IPS DF 6.9 (cell line): ENCODE measurements at places on chromosomes 1 and 21.

- no peak for DNase-seq
Measured at GRCh38 chr1:169024255-169024654, 82.2 kb upstream of the ATP1B1 start.

DNA sequence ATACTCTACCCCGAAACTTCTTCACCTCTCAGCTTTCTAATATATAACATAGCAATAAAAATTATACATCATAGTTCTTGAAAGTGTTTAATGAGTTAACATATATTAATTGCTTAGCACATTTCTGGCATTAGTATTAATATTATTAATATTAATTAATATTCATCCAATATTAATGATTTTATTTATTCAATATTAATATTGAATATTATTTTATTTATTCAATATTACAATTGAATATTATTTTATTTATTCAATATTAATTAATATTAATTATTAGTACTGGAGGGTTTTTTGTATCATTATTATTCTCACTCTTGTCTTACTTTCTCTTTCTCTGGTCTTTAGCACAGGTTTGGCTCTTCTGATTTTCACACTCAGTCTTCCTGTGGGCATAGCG, 105.2 kb downstream of the GRIK1 start:
- no peak for DNase-seq

DNA sequence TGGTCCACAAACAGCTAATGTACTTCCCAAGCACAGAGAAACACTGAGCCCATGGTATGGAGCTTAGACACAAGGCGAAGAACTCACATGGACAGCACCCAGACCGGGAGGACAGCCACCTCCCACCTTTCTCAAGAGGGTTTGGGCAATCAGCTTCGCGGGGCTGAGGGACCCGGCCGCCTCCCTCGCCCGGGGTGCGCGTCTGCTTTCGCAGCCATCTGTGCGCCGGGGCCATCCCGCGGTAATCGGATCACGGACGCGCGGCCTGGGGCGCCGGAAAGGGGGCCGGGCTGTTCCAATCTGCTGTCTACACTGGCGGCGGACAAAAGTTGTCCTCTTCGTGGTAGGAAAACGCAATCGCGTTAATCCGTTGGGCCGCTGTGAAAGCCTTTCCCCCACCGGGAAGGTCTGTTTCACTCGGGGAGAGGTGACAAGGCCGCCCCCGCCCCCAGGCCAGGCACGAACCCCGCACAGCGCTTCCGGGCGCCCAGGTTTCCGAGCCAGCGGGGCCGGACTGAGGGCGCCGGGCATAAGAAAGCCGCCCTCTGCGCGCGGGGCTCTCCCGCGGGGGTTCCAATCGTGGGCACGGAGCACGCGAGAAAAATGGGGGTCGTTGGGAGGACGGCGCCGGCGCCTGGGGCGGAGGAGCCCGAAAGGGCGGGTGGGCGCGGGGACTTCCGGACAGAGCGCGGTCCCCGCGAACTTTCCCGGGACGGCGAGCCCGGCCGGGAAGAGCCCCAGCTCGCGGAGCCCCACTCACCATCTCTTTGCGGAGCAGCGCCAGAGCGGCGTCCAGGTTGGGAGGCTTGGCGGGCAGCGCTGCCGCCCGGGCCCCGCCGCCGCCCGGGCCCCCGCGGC, 664 bp downstream of the FAM89A start:
- DNase-seq, result no peak

GRCh38 chr1:43585557-43585956, 54.9 kb downstream of the PTPRF start:
- DNase-seq, result no peak

GRCh38 chr21:26005464-26005863, 165.1 kb downstream of the APP start:
- DNase-seq, result no peak

DNA sequence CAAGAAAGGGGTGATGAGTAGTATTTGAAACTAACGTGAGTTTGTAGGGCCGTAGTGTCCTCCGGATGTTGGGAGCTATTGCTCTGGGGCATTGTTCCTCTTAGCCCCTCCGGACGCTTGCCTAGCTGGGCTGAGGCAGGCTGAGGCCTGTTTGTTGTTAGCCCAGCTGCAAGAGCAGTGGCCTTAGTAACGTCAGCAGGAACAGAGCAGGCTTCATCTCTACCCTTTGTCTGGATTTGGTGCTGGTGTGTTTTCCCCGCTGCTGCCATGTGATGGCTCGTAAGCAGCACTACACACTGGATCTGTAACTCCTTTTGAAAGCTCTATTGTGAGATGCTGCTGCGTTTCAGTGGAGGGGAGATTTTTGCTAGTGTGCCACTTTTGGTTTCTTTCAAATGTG, 57.6 kb downstream of the DNM3 start:
- DNase-seq, result no peak

DNA sequence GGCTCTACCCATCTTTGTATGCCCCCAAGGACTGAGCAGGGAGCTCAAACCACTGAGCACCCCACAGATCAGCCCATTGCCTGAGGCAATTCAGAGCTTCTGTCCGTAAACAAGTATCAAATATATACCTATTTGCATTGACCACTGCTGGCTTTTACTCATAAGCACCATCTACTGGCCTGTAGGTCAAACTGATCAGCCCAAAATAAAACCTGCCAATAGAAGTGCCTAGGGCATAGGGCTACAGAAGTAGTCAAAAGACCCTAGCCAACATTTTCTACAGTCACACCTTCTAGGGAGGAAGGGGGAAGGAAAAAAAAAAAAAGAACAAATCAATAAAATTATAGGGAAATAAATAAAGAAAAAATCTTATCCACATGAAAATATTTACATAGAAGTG, 5.3 kb upstream of the LCE3D start:
- no peak for DNase-seq

- no peak for DNase-seq
Measured at GRCh38 chr1:71461416-71461815, 380.6 kb upstream of the ZRANB2 start.

DNA sequence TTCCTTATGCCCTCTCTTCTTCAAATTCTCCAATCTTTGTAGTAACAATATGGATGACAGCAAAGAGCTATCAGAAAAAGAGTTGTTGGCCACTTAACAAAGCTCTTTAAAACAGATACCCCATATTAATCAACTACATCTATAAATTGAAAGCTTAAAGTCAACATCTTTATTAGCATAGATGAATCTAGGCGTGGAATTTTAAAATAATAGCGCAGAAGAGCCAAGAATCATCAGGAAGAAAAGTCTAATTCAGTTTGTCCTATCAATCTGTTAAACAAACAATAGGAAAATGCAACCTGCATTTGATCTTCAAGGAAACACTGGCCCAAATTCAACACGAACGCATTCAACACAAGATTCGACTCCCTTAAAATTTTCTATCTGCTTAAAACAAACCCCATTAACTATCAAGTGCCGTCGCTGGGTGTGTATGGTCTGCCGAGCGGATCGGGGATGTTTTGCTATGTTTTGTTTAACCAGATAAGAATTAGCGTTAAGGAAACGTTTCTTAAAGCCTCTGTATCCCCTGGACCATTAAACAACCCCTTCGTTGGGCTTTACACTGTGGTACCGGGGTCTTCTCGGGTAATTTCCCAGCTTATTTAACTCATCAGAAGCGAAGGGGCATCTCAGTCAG, 1.0 kb downstream of the LYST start:
- DNase-seq, result no peak

- no peak for DNase-seq
Measured at GRCh38 chr1:159829822-159830465, 3.3 kb downstream of the SLAMF8 start.

DNA sequence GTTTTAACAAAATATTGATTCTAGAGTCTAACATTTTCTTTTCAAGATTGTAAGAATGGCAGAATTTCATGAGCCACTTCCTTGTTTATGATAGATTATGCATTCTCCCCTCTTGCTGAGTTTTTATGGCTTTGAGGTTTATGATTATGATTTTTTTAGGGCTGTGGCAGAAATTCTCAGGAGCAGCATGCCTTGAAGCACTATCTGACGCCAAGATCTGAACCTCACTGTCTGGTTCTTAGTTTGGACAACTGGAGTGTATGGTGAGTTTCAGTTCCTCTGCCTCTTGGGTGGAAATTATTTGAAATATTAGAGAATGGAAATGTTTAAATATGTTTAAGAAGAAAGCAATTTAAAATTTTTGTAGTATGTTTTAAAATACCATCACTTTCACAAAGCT, 10.2 kb downstream of the USP16 start:
- no peak for DNase-seq

DNA sequence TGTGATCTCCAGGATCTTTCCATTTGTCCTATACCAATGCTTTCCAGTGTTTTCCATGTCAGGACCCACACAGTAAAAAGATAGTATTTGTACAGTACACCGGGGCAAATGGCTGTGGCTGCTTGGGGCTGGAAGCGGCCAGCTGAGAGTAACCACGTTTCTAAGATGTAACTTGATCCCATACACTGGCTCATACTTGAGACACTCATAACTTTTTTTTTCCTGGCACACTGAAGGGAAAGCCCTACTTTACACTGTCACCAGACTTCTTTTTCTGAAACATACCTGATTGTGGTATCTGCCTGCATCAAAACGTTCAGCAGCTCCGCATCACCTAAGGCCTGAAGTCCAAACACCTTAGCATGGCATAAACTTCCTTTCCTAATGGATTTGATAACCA, 21.6 kb downstream of the VPS13D start:
- DNase-seq, result no peak

- no peak for DNase-seq
Measured at GRCh38 chr1:201427963-201428362, 6.4 kb upstream of the TNNI1 start.

- no peak for DNase-seq
Measured at GRCh38 chr1:183842795-183843144, 37.9 kb downstream of the RGL1 start.

DNA sequence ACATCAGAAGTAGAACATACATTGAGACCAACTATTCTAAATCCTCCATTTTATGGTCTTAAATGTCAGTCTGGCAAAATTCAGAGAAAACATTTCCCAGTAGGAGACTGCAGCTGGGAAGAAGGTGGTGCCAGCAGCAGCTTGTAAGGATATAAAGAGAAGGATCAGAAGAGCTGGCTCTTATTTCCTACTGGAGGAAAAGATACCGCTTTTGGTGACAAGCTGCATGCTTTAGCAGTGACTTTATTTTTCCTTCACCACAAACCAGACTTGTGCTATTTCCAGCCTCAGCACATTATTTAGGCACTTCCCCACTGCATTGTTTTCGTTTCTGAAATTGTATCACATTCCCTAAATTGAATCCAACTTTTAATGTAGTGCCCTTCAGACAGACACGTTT, 28.4 kb downstream of the RNF11 start:
- DNase-seq, result no peak

DNA sequence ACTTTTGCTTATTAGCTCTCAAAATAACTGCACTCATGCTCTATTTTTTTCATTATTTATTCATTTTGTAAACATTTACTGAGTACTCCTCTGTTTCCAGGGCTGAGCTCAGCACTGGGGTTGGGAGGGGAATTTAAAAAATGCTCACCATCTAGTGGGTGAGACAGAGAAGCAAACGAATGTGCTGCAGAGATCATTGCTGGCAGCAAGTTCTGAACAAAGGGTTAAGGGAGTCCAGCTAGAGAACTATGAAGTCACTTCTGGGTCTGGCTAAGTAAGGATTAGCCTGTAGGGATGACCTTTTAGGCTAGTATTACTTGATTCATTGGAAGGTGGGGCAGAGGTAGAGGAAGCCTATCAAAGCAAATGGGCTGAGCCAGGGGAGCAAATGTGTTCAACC, 99.1 kb upstream of the ZNF644 start:
- DNase-seq, result no peak
